ENCODE measurements at places on chromosomes 7 and 10.

GRCh38 chr10:68049289-68050078, 25.6 kb downstream of the HERC4 start:
- DNase-seq, result peak; percentile 52

DNA sequence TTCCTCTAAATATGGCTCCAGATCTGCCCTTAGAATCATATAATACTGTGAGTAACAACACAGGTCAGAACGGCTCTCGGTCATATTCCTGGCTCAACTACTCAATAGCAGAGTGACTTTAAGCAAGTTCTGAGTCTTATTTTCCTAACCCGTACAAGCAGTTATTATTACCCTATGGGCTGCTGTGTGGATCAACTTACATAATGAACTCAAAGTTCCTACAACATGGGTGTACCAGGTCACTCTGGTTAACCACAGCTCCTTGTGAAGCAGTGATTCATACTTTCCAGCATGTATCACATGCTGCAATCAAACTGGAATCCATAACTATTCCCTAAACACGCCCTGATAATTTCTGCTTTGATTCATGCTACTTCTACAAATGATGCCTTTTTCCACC, 107.3 kb downstream of the LRRN3 start:
- DNase-seq, result no peak

DNA sequence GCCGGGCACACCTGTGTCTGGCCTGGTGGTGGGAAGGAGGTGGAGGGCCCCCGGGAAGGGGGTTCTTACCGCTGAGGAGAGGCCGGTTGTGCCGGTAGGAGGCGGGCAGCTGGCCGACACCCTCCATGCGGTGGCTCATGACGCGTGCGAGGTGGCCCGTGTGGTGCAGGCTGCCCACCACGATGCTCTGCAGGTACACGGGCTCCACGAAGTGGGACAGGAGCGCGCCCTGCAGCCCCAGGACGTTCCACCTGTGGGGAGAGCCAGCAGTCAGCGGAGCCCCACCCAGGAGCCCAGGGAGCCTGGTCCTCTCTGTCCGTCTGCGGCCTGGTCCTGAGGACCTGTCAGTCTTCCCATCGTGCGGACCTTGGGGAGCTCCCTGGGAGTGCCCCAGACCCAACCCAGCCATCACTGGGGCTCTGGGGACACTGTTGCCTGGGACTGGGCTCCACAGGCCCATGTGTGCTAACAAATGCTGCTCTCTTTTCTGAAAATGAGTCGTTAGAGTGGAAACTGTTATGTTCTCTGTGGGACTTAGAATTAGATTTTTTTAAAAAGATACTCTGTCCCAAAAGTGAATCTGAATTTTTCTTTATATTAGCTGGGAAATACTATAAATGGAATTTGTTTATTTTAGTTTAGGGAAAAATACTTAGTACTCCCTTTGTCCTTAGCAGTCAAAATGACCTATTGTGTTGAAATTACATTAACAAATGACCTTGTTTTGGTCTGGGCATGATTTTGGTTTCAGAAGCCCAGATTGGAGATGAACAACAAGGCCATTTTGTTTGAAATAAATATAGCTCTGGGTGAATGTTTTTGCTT, 143.9 kb downstream of the WDR37 start:
- peak; percentile 37 for DNase-seq

DNA sequence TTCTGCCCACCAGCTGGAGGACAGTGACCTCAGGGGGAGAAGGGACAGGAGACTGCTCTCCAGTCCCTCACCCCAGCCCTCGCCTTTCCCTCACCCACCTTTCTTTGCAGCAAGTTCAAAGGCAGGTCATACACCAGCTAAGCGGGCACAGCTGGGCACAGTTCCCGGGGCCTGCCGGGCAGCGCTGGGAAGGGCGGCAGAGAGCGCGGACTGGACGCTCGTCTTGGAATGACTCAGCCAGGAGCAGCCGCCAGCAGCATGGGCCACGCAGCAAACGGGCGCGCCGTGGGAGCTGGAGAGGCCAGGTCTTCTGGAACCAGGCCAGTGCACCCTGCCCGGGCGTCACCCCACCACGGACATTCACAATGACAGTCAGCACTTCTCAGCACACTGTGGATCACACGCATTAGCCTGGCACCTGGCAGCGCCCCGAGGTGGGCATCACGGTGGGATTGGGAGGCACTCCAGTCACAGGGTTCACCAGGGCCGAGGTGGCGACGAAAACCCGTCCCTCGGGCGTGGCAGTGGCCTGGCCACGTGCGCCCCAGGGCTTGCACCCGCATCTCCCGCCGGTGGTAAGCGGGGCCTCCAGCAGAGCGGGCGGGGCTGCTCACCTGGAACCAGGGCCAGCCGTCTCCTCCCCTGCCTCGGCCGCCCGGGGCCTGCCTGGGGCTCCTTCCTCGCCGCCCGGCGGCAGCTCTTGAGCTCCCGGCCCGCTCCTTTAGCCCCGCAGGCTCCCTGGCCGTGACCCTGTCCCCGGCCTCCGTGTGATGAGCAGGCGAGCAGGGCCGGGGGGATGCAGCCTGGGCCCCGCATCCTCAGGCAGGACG, 29.0 kb upstream of the WDFY4 start:
- DNase-seq, result peak; percentile 42

DNA sequence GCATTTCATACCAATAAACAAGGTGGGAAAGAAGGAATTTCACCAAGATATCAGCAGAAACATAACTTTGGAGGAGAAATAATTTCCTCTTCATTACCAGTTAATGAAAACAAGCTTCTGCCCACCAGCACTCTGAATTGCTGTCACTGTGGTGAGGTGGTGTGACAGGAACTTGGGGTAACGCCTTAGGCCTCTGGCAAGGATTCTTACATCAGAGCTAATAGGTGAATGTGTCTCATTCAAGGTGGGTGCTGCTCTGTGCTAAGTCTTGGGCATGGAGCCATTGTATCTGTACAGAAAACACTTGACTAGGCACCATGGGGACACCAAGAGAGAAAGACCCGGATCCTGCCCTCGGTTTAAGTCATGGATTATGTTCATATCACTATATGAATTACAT, 8.3 kb upstream of the LOXL4 start:
- no peak for DNase-seq

DNA sequence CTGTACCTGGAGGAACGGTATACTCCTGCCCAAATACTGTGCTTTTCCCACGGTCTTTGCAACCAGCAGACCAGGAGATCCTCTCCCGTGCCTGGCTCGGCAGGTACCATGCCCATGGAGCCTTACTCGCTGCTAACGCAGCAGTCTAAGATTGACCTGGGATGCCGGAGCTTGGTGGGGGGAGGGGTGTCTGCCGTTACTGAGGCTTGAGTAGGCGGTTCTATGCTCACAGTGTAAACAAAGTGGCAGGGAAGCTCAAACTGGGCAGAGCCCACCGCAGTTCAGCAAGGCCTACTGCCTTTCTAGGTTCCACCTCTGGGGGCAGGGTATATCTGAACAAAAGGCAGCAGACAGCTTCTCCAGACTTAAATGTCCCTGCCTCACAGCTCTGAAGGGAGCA, 22.7 kb downstream of the VPS41 start:
- no peak for DNase-seq

GRCh38 chr7:151869455-151869854, 7.5 kb downstream of the PRKAG2 start:
- no peak for DNase-seq

GRCh38 chr10:9781666-9782065, 1236.0 kb upstream of the CELF2 start:
- DNase-seq, result no peak

GRCh38 chr7:133709036-133709880, 417.9 kb upstream of the LRGUK start:
- DNase-seq, result no peak

DNA sequence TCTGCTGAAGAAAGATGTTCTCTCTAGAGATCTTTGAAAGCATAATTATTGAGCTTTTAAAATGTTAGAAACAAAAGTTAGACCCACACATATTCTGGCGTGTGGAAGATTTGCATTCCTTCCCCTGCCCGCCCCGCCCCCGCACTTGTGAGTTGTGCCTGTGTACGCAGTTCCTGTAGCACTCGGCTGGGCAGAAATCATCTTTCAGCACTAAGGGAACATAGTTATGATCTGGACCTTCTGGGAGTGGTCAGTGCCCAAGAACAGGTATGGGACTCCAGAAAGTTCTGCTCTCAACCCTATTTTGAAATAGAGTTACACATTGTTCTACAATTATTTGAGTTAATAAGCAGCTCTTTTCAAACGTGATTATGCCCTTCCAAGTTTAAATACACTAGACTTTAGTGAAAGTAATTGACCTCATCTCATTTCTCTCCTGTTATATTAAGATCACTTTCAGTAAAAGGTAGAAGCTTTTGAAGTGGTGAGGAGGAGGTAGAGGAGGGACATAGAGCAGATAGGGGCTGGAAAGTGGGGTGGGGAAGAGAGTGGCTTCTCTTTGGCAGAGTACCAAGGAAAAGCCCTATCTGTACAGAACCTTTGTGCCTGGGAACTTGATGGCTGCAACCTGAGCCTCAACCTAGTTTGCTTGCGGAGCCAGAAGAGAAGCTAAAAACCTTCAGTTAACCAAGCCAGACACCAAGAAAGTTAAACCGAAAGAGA, 5.7 kb downstream of the BLVRA start:
- no peak for DNase-seq

DNA sequence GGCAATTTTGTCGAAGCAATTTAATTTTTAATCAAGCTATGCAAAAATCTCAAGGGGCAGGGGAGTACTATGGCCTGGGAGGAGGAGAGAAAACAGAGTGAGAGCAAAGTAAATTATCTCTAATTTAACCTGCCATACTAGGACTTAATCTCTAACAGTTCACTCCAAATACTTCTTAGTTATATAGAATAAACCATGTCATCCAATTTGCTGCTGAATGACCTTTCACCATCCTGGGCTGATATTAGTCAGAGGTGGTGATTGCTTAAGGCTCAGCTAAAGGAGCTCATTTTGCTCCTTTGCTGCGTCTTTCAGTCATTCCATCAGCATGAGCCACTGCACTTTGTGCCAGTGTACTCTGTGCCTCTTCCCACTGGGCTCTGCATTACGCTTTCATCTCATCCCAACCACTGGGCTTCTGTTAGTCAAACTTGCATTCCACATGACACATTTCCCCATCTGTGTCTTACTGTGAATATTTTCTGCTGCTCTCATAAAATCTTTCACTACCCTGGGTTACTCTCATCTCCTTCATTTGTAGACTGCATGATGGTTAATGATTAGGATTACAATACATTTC, 84.3 kb downstream of the CD36 start:
- DNase-seq, result peak; percentile 97

DNA sequence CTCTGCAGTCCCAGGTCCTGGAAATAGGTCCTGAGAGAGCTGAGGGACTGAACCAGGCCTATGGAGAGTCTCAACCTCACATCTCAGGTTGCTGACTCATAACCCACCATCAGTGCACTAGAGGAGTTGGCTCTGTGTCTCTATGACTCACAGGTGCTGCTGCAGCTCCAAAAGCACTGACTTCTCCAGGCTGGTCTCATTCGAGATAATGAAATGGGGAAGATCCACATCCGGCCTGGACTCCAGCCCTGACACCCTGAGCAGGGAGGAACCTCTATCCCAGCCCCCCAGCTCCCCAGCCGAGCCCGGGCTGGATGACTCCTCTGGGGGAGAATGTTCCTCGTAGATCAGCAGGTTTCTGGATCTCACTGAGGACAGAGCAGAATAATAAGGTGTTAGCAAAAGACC, 35.5 kb upstream of the DGKI start:
- DNase-seq, result peak; percentile 88

- DNase-seq, result no peak
Observed at GRCh38 chr10:110992006-110992800, 72.8 kb downstream of the SHOC2 start.

- peak; percentile 64 for DNase-seq
Observed at GRCh38 chr7:55178863-55179773, 160.3 kb downstream of the EGFR start.

GRCh38 chr7:79730971-79731370, 277.5 kb upstream of the MAGI2 start:
- DNase-seq, result no peak

- peak; percentile 58 for DNase-seq
Observed at GRCh38 chr10:46555366-46555712, 1.1 kb downstream of the GPRIN2 start.

- DNase-seq, result no peak
Observed at GRCh38 chr7:42414941-42415505, 178.0 kb upstream of the GLI3 start.

GRCh38 chr7:98085674-98086073, 21.0 kb upstream of the LMTK2 start:
- no peak for DNase-seq

GRCh38 chr10:97131181-97131628, 54.6 kb downstream of the SLIT1 start:
- DNase-seq, result no peak

DNA sequence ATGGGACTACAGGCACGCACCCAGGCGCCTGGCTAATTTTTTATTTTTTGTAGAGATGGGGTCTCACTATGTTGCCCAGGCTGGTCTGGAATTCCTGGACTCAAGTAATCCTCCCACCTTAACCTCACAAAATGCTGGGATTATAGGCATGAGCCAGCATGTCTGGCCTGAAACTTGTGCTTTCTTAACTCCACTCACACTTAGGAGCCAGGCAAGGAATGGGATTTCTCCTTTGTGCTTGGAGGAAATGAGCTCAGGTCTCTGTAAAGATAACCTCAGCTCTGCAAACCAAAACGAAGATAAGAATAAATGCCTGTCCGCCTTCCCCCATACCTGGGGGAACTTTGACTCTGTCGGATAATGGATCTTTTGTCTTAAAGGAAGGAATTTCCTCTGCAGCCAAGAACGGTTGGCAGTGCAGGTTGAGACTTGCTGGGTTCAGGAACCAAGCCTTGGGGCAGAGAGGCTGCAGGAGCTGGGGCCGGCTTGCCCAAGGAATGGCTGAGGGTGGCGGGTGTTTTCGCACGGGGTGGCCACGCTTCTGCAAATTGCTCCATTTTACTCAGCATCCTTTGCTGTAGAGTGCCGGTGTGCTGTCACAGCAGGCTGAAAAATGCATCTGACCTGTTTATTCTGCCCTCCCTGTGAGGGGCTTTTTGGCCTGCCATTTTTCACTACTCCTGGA, 174.2 kb downstream of the KIAA1217 start:
- peak; percentile 95 for DNase-seq

DNA sequence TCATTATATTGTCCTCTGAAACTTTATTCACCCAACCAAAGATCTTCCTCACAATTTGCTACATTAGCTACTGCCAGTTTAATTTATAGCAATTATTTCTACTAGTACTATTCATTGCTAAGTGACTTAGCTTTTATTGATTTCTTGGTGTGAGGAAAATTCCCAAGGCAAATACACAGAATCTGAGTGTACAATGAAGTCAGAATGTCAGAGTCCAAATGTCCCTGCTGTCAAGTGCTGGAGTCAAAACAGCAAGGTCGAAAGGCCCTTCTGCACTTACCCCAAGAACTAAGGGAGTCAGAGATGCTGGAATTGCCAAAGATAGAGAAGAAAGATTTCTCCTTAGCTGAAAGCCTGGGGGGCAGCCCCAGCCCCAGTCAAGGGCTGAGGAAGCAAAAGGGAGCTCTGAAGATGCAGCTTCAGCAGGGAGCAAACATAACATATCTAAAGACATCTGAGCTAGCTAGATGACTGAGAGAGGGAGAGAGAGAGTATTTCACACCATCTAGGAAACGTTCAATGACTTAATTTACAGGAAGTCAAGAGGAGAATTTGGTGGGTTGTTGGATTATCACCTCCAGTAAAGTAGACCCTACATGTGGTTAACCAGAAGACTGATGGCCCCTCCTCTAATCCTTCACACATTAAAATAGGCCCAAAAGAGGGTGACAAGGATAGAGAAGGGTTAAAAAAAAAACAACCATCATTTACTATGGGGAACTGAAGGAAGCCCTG, 36.6 kb upstream of the SAMD8 start:
- DNase-seq, result no peak

- DNase-seq, result no peak
Observed at GRCh38 chr7:106839511-106839910, 25.6 kb upstream of the PIK3CG start.

- DNase-seq, result no peak
Observed at GRCh38 chr10:9302140-9302746, 1247.8 kb downstream of the GATA3 start.

- peak; percentile 84 for DNase-seq
Observed at GRCh38 chr7:101681170-101682007, 52.3 kb upstream of the MYL10 start.

Measured in islet precursor cell (in vitro differentiated cells).